ENCODE measurements at places on chromosomes 2 and 18. TPM values are rescaled to one million over a fixed set of nuclear protein-coding genes. Genes with fewer than 3 reads are reported as not detected.

CNPPD1 gene
- total RNA-seq: 77.6 TPM

DNA sequence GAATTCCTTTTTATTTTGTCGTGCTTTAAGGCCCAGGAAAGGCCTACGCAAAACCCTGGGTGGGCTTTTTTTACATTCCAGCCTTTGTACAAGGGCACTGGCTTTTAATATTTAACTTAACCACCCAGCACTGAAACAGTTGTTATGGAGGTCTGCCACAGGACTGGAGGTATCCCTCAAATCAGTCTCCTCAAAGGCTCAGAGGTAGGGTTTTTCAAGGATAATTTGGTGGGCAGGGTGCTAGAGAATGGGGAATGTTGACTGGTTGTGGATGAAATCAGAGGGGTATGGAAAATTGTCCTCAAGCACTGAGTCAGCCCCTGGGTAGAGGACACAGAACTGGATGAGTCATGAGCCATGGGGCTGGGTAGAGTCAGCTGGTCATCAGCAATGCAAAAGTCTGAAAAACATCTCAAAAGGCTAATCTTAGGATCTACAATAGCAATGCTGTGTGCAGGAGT is 443.1 kb downstream of the THSD7B start:
- no peaks in the 10 kb centered on the region for H3K4me1 ChIP-seq
- no peak for DNase-seq
- no peaks in the 10 kb centered on the region for H3K36me3 ChIP-seq
- no peaks in the 10 kb centered on the region for H3K27me3 ChIP-seq

DNA sequence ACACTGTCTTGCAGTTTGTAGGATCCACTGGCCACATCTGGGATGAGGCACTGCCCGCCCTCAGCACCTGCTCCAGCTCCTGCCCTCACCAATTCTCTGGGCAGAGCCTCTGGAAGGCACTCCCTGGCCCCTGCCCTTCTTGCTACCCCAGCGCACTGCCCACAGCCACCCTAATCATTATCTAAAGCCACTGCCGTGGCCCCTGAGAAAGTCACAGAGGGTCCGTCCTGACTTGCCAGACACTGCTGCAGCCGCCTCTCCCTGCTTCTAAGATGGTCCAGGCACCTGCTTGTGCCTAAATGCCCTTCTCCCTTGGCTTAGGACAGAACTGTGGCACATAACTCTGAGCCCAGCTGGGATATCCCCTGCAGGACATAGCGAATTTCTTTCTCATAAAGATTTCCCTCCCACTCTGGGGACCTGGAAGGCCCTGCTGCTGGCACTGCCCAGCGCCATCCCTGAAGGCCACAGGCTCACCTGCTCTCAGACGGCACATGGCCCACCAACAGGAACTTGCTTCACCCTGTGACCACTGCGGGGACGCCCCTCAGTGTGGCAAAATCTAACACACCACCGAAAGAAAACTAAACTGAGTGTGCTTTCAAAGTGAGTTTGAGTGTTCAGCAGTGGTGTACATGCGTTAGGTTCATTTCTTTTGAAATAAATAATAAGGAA is 244.9 kb downstream of the HDAC4 start:
- H3K4me3 ChIP-seq: no peak overlapping the region
- H3K36me3 ChIP-seq: peaks cover 62% of the 10 kb centered on the region
- H3K27ac ChIP-seq: no peak overlapping the region
- H3K27me3 ChIP-seq: no peaks in the 10 kb centered on the region

GPR155 gene
- 25.8 TPM for total RNA-seq

DNA sequence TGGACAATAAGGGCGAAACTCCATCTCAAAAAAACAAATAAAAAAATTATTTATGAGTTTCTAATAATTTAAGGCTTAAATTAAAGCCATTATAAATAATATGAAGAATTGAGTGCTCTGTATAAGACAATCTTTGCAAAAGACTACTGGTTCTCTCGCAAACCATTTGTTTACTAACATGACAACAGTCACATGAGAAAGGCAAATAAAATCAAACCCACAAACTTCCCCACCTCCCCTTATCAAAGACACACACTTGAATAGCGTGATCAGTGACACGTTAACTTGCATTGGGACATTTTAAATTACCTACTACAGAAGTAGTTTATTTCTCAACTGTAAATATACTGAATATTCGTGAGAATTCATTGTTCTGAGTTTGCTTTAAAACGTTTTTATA is 21.1 kb downstream of the RAB1A start:
- H3K36me3 ChIP-seq: peaks cover 22% of the 10 kb centered on the region
- peaks cover 6% of the 10 kb centered on the region for H3K4me1 ChIP-seq

DNA sequence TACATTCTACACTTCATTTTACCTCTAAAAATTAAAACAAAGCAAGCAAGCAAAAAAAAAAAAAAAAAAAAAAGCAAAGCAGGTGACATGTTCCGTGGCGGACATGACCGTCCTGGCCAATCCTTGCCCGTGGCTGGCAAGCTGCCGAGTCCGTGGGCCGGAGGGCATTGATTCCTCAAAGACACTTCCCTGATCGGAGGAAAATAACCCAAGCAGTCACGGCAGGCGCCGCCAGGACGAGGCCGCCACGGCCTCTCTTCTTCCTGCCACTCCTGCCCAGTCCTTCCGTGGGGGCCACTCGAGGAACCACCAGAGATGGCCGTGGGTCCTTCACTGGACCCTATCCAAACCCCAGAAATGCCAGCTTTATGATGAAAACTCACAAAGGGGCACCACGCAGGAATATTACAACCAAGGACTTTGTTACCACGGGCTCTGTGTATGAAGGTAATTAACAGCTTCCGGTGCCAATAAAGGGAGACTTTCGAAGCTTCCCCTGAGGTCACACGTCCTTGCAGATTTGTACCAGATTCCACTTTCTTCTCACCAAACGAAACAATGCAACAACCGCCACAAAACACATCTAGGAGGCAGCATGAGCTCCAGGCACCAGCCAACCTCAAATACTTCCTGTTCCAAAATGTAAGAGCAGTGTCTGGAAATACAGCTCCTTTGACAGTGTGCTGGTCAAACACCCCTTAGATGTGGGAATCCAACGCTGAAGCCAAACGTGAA is 170.3 kb downstream of the HDAC4 start:
- H3K27ac ChIP-seq: peak overlapping the region; percentile 95
- DNase-seq: no peak
- H3K4me1 ChIP-seq: peaks cover 44% of the 10 kb centered on the region
- no peaks in the 10 kb centered on the region for H3K27me3 ChIP-seq
- peaks cover 14% of the 10 kb centered on the region for H3K36me3 ChIP-seq
- H3K4me3 ChIP-seq: peak overlapping the region; percentile 74

- H3K27ac ChIP-seq: no peak overlapping the region
- no peak for DNase-seq
- peaks cover 24% of the 10 kb centered on the region for H3K27me3 ChIP-seq
- H3K36me3 ChIP-seq: no peaks in the 10 kb centered on the region
- H3K4me3 ChIP-seq: no peak overlapping the region
Observed at GRCh38 chr2:20378891-20379519, 28.4 kb upstream of the PUM2 start.

DNA sequence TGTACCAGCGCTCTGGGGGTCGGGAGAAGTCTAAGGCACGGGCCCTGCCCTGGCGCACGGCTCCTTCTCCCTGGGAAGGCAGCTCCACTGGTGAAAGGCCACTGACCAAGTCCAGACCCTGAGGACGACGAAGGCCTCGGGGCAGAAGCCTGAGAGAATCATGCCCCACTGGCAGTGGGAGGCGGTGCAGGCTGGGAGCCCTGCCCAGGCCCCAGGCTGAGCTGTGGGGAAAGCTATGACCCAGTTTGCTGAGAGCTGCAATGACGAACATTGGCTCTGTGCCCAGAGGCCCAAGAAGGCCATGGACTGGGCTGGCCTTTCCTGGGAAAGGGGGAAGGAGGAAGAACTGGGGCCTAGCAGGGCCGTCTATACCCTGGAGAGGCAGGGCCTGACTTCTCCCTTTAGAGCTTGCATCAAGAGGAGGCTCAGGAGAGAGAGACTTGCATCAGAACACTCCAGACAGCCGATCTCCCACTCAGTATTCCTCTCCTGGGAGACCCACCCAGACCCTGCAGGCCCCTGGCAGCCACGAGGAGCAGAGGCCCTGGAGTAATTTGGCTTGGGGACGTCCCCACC is 32.9 kb downstream of the HS1BP3 start:
- no peaks in the 10 kb centered on the region for H3K4me1 ChIP-seq
- H3K27ac ChIP-seq: no peak overlapping the region
- H3K36me3 ChIP-seq: no peaks in the 10 kb centered on the region
- H3K27me3 ChIP-seq: no peaks in the 10 kb centered on the region
- no peak for DNase-seq

All from activated naive CD8-positive, alpha-beta T cell treated with anti-CD3 and anti-CD28 coated beads, Interleukin-2, amount 10 ng/mL, durations not matched to agents 7 days and 5 days (primary cell).